ENCODE measurements at places on chromosomes 11 and 22. TPM values are rescaled to one million over a fixed set of nuclear protein-coding genes. Genes with fewer than 3 reads are reported as not detected.

GRCh38 chr11:131530407-131530806 is 160.0 kb downstream of the NTM start:
- H3K27ac ChIP-seq: no peak overlapping the region
- no peaks in the 10 kb centered on the region for H3K36me3 ChIP-seq
- H3K4me3 ChIP-seq: no peak overlapping the region
- DNase-seq: no peak
- no peaks in the 10 kb centered on the region for H3K4me1 ChIP-seq
- peaks cover 3% of the 10 kb centered on the region for H3K27me3 ChIP-seq

GRCh38 chr11:66230978-66231377 is 37.5 kb upstream of the RAB1B start:
- H3K27ac ChIP-seq: no peak overlapping the region
- peaks cover 62% of the 10 kb centered on the region for H3K36me3 ChIP-seq
- no peaks in the 10 kb centered on the region for H3K4me1 ChIP-seq
- no peaks in the 10 kb centered on the region for H3K27me3 ChIP-seq
- DNase-seq: peak; percentile 69

- H3K4me3 ChIP-seq: no peak overlapping the region
- H3K36me3 ChIP-seq: no peaks in the 10 kb centered on the region
- no peak overlapping the region for H3K27ac ChIP-seq
- H3K4me1 ChIP-seq: no peaks in the 10 kb centered on the region
- DNase-seq: no peak
Measured at GRCh38 chr22:17438026-17438425, 68.8 kb downstream of the CECR2 start.

DNA sequence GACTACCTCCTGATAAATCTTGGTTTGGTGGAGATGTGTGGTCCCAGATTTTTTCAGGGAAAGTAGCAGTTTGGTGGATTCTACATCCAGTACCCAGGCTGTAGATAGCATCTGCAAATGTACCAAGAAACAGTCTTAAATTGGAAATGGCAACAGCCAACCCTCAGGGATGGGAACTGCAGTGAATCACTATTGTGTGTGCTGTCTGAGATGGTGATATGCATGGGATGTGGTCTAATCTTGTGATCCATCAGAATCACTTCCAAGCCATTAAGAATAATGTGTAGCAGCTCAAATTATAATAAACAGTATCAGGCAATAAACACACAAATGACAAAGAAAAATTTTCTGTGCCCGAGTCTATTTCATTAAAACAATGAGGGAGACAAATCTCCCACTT is 3.4 kb downstream of the OLFML1 start:
- no peaks in the 10 kb centered on the region for H3K36me3 ChIP-seq
- no peak overlapping the region for H3K4me3 ChIP-seq
- H3K27ac ChIP-seq: no peak overlapping the region
- DNase-seq: no peak

DNA sequence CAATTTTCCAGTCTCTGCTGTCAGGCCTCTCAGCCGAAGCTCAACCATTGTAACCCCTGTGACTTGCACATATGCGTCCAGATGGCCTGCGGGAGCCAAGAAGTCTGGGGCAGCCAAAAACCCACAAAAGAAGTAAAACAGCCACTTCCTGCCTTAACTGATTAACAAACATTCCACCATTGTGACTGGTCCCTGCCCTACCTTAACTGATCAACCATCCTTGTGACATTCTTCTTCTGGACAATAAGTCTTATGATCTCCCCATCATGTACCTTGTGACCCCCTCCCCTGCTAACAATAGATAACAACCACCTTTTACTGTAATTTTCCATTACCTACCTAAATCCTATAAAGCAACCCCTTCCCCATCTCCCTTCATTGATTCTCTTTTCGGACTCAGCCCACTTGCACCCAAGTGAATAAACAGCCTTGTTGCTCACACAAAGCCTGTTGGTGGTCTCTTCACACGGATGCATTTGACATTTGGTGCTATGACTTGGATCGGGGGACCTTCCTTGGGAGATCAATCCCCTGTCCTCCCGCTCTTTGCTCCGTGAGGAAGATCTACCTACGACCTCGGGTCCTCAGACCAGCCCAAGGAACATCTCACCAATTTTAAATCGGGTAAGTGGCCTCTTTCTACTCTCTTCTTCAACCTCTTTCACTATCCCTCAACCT is 1.3 kb upstream of the NDUFC2 start:
- peaks cover 18% of the 10 kb centered on the region for H3K4me1 ChIP-seq
- DNase-seq: no peak
- no peaks in the 10 kb centered on the region for H3K36me3 ChIP-seq
- H3K4me3 ChIP-seq: no peak overlapping the region

DNA sequence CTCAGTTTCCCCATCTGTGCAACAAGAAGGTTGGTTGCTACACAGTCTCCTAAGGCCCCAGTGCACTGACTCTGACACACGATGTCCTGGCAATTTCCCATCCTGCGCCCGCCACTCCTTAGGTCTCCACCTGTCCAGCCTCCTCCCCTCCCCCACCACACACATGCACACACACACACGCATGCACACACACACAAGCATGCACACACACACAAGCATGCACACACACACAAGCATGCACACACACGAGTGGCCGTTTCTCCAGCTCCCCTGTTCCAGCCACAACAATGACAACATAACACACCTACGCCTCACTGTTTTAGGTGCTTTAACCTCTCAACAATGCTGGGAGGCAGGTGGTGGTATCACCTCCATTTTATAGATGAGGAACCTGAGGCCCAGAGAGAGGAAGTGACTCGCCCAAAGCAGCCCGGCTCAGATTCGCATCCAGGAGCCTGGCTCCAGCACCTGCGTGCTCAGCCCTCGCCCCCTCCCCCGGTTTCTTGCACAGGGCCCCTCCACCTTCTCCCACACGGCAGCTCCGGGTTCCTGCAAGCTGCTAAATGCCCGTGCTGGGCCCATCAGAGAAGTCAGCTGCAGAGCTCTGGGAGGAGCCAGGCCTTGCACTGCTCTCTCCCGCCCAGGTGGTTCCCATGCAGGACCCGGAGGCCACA is 13.0 kb downstream of the CYTH4 start:
- no peak overlapping the region for H3K27ac ChIP-seq
- H3K4me1 ChIP-seq: no peaks in the 10 kb centered on the region
- no peaks in the 10 kb centered on the region for H3K27me3 ChIP-seq
- DNase-seq: peak; percentile 66
- H3K4me3 ChIP-seq: no peak overlapping the region

DNA sequence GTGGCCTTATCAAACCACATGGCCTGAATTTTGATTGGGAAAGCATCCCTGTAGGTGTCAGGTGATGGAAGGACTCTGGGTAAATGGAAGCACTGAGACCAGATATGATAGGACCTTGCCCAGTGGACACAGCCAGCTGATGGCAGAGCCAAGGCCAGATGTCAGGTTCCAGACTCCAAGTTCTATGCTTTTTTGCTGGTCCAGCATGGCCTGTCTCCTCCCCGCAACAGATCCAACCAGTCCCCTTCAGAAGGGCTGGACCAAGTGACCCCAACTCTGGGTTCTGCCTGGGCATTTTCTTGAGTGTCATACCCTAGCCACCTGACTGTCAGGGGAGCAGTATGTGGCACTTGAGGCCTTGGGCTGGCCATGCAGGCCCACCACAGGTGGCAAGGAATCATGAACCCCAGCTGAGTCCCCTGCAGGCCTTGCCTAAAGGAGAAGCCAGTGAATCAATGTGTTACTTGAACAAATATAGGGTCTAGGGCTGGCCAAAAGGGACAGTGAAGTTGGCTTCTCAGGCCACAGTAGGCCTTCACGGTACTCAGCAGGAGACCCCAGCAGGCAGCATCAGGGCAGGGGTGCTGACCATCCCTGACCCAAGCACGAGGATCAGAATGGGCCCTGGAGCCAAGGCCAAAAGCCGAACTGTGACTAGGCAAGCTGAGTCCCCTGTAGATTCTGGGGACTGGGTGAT is 27.1 kb downstream of the KCNQ1OT1 start:
- no peaks in the 10 kb centered on the region for H3K27me3 ChIP-seq
- peak; percentile 55 for DNase-seq
- peaks cover 3% of the 10 kb centered on the region for H3K36me3 ChIP-seq

- H3K27ac ChIP-seq: no peak overlapping the region
- H3K27me3 ChIP-seq: peaks cover 4% of the 10 kb centered on the region
- H3K4me3 ChIP-seq: no peak overlapping the region
- no peaks in the 10 kb centered on the region for H3K4me1 ChIP-seq
- no peak for DNase-seq
Measured at GRCh38 chr22:46490538-46490937, 46.9 kb downstream of the CELSR1 start.

DNA sequence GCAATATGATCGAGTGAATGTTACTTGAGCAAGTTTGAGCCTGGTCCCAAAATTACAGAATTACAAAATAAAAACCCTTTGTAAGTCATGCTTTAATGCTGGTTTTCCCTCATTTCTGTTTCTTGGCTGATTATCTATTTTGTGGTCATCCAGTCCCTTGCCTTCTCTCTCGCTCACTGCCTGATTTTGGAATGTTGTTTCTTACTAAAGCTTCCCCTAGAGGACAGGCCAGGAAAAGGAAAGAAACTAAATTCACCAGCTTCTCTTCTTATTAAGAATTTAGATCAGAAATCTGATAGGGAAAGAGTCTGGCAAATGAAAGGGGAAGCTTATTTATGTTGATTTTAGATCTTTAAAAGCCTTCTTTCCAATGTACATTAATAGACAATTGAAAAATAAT is 16.6 kb upstream of the BDNF start:
- H3K4me3 ChIP-seq: no peak overlapping the region
- H3K4me1 ChIP-seq: peaks cover 16% of the 10 kb centered on the region
- H3K27me3 ChIP-seq: peaks cover 17% of the 10 kb centered on the region
- H3K27ac ChIP-seq: no peak overlapping the region
- H3K36me3 ChIP-seq: no peaks in the 10 kb centered on the region
- peak; percentile 80 for DNase-seq

DNA sequence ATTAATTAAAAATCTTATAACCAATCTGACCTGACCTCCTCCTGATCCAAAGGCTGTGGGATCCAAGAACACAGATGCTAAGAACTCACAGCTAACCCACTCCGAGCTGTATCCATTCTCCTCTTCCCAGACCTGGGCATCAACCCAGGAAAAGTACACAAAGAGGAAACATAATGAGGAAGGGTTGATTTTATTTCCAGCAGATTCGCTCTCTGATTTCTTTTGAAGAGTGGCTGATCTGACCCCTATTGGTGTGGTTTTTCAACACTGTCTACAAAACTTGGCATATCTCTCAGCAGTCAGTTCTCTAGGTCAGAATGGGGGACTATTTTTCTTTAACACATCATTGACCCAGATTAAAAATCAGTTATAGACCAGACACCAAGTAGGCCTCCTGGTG is 201.9 kb upstream of the UBASH3B start:
- H3K27me3 ChIP-seq: peaks cover 12% of the 10 kb centered on the region
- no peak for DNase-seq
- no peak overlapping the region for H3K4me3 ChIP-seq

GRCh38 chr22:47059701-47060161 is 297.3 kb downstream of the TBC1D22A start:
- no peaks in the 10 kb centered on the region for H3K36me3 ChIP-seq
- no peak overlapping the region for H3K4me3 ChIP-seq
- H3K27me3 ChIP-seq: no peaks in the 10 kb centered on the region
- no peak overlapping the region for H3K27ac ChIP-seq

GRCh38 chr22:43824724-43825420 is 12.8 kb upstream of the EFCAB6 start:
- peaks cover 3% of the 10 kb centered on the region for H3K27me3 ChIP-seq
- H3K4me3 ChIP-seq: no peak overlapping the region
- H3K36me3 ChIP-seq: no peaks in the 10 kb centered on the region
- peaks cover 22% of the 10 kb centered on the region for H3K4me1 ChIP-seq
- no peak for DNase-seq

DNA sequence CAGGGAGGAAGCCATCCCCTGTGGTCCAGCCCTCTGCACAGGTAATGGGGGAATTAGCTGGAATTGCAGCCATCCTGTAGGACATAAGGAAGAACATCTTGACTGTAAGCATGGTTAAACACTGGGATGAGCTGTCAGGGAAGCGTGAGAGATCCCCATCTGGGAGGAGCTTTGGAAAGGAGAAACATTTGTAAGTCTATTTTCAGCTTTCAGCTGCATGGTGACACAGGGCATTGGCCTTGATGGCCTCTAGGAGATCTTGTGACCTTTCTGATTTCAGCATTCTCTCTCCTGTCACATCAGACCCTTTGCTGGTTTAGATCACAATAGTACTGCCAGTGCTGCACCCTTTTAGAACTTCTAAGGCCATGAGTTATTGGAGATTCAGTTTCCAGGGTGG is 47.1 kb downstream of the BCR start:
- H3K4me1 ChIP-seq: peaks cover 23% of the 10 kb centered on the region
- no peaks in the 10 kb centered on the region for H3K27me3 ChIP-seq
- H3K4me3 ChIP-seq: no peak overlapping the region
- no peak for DNase-seq
- H3K27ac ChIP-seq: no peak overlapping the region

GRCh38 chr11:29527391-29527936 is 489.4 kb downstream of the KCNA4 start:
- peak; percentile 8 for DNase-seq
- no peak overlapping the region for H3K4me3 ChIP-seq
- no peaks in the 10 kb centered on the region for H3K36me3 ChIP-seq
- no peaks in the 10 kb centered on the region for H3K27me3 ChIP-seq
- H3K4me1 ChIP-seq: no peaks in the 10 kb centered on the region

DNA sequence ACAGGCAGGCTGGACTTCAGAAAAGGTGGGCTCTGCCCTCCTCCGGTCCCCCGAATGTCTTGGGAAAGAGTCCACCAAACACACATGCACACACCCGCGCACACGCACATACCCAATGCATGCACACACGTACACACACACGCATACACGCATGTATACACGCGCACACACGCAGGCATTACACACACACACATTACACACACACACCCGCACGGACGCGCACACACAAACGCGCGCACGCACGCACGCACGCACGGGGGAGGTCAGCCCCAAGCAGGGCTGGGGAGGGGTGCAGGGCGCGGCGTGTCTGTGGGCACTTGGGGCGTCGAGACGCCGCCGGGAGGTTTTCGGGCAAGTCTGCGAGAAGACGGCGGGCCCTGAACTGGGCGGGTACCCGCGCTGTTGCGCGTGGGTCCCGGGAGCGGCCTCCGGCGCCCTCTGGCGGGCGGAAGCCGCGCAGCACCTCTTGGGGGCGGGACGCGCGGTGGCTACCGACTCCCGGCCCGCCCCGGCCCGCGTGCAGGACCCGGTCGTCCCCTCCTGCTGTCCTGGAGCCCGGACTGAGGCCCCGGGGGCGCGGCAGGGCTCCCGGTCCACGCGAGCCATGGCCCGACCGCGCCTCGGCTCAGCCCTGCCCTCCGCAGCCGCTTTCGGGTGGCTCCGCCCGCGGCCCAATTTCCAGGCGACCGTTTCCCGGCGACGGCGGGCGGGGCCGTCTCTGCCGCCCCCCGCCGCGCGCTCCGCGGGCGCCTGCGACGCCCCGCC is 3.6 kb downstream of the SEPTIN5 start:
- peaks cover 4% of the 10 kb centered on the region for H3K4me1 ChIP-seq
- no peaks in the 10 kb centered on the region for H3K36me3 ChIP-seq
- H3K4me3 ChIP-seq: peak overlapping the region; percentile 76
- H3K27me3 ChIP-seq: peaks cover 10% of the 10 kb centered on the region

Gene PGA5
- total RNA-seq: not detected

Gene ANO9
- total RNA-seq: under 0.01 TPM

Gene CRYBB2
- not detected for total RNA-seq

Gene OR10D3
- total RNA-seq: not detected

Gene MAP4K2
- total RNA-seq: 9.8 TPM

Gene BIK
- total RNA-seq: not detected

Gene HPX
- total RNA-seq: 0.59 TPM

Gene RNF169
- 32.6 TPM for total RNA-seq

Gene ANGPTL5
- 1.2 TPM for total RNA-seq

Gene HBB
- total RNA-seq: not detected

Data from osteoblast (primary cell).